ENCODE measurements at places on chromosomes 12 and 14. TPM values are rescaled to one million over a fixed set of nuclear protein-coding genes. Genes with fewer than 3 reads are reported as not detected.

GRCh38 chr14:71591929-71592328 is 340.3 kb upstream of the RGS6 start:
- H3K27me3 ChIP-seq, result peaks cover 3% of the 10 kb centered on the region
- DNase-seq, result no peak
- no peaks in the 10 kb centered on the region for H3K4me1 ChIP-seq
- H3K36me3 ChIP-seq, result no peaks in the 10 kb centered on the region
- H3K27ac ChIP-seq, result no peak overlapping the region
- no peak overlapping the region for H3K4me3 ChIP-seq

DNA sequence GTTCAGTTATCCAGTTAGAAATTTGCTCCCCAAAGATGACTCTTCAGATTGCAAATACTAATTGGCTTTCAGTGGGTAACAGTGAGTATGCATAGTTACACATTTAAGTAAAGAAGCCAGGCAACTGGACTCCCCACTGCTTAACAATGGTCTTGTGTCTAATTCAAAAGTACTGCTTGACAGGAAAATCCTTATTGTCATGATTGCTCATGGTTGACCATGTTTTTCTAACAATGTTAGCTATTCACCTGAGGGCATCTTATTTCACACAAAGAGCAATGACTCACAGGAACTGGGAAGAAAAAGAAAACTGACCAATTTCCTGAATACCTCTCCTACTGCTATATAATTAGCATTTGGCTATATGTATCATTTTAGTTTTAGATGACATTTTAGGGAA is 33.7 kb upstream of the ALG10B start:
- H3K4me3 ChIP-seq, result no peak overlapping the region
- peaks cover 7% of the 10 kb centered on the region for H3K36me3 ChIP-seq
- H3K27ac ChIP-seq, result no peak overlapping the region
- H3K27me3 ChIP-seq, result peaks cover 4% of the 10 kb centered on the region
- no peaks in the 10 kb centered on the region for H3K4me1 ChIP-seq

DNA sequence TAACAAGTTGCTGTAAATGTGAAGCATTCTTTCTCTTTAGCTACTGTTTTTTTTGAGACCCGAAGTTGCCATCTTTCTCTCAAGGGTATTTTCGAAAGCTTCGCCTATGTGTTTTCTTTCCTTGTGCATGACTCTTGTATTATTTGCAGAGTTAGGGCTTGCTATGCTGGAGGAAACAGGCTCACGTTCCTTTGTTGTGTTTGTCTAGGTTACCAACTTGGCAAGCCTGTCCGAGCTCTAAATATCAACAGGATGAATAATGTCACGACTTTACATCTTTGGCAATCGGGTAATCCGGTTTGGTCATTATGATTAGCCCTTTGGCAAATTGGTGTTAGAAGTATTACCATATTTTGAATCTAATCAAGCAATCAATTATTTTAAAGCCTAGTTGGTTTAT is 15.9 kb upstream of the ATP6V0A2 start:
- no peak overlapping the region for H3K4me3 ChIP-seq
- no peak for DNase-seq
- H3K4me1 ChIP-seq, result no peaks in the 10 kb centered on the region
- no peaks in the 10 kb centered on the region for H3K36me3 ChIP-seq

The NEUROD4 gene
- total RNA-seq, result 206 TPM

The INSM2 gene
- 21.7 TPM for total RNA-seq

- no peaks in the 10 kb centered on the region for H3K36me3 ChIP-seq
- peaks cover 13% of the 10 kb centered on the region for H3K4me1 ChIP-seq
- no peak overlapping the region for H3K4me3 ChIP-seq
- no peak for DNase-seq
Observed at GRCh38 chr12:46664761-46665287, 161.0 kb downstream of the SLC38A4 start.

The OVCH1 gene
- not detected for total RNA-seq

The STAC3 gene
- total RNA-seq, result 12.1 TPM

The SRGAP1 gene
- total RNA-seq, result 52.0 TPM

GRCh38 chr12:25276199-25276937 is 25.6 kb upstream of the KRAS start:
- no peak overlapping the region for H3K27ac ChIP-seq
- DNase-seq, result no peak
- no peak overlapping the region for H3K4me3 ChIP-seq

DNA sequence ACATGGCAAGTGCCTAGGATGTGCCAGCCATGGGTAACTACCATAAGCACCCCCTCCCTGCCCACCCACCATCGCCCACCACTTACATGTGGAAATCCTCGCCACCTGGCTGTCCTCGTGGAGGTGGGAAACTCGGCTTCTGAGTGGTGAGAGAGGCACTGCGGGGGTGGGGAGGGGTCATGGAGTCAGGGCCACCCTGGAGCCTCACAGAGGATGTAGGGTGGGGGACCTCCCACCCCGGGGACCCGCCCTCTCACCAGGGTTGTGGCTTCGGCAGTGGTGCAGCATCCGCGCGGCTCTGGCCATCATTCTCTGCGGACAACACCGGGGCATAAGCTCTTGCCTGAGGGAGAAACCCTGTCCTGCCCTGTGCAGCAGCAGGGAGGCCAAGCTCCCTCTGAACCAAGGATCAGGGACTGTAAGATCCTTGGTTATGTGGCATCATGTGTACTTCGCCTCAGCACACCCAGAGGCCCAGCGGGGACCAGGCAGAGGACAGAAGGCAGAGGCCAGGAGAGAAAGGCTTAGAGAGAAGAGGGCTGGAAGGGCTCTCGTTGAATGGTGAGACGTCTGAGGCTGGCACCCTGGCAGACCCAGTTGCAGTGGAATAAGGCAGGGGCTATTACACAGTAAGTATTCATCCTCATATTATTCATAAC is 12.8 kb upstream of the ENDOU start:
- no peaks in the 10 kb centered on the region for H3K36me3 ChIP-seq
- DNase-seq, result no peak
- H3K4me3 ChIP-seq, result no peak overlapping the region
- H3K27me3 ChIP-seq, result peaks cover 14% of the 10 kb centered on the region

The MIP gene
- total RNA-seq, result not detected

DNA sequence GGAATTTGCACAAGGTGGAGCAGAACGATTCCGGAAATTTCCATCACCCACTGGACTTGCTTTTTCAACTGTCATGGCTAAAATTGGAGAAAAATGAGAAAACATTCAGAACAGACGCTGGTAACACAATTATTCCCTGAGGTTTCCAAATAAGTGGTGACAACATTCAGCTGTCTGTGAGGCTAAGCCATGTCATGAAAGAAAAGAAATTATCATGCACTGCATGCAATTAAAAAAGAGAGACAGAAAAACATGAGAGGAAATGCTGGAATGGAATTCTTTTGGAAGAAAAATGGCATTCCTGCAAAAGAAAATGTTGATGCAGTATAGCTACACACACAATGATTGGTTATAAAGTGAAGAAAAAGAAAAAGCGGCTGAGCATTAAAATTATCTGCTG is 87.3 kb downstream of the C2CD5 start:
- peaks cover 51% of the 10 kb centered on the region for H3K4me1 ChIP-seq
- no peaks in the 10 kb centered on the region for H3K36me3 ChIP-seq
- peak overlapping the region; percentile 98 for H3K27ac ChIP-seq

- no peak for DNase-seq
- no peak overlapping the region for H3K27ac ChIP-seq
- no peaks in the 10 kb centered on the region for H3K4me1 ChIP-seq
Observed at GRCh38 chr14:66634876-66635275, 126.9 kb downstream of the GPHN start.

- H3K27ac ChIP-seq, result no peak overlapping the region
- peaks cover 8% of the 10 kb centered on the region for H3K27me3 ChIP-seq
- peaks cover 17% of the 10 kb centered on the region for H3K4me1 ChIP-seq
- peaks cover 5% of the 10 kb centered on the region for H3K36me3 ChIP-seq
- DNase-seq, result no peak
Observed at GRCh38 chr12:25248137-25248536, 2.6 kb downstream of the KRAS start.

GRCh38 chr14:59301354-59301753 is 112.9 kb downstream of the DAAM1 start:
- H3K4me3 ChIP-seq, result no peak overlapping the region
- no peak overlapping the region for H3K27ac ChIP-seq
- peaks cover 2% of the 10 kb centered on the region for H3K27me3 ChIP-seq
- DNase-seq, result no peak
- H3K4me1 ChIP-seq, result peaks cover 30% of the 10 kb centered on the region

DNA sequence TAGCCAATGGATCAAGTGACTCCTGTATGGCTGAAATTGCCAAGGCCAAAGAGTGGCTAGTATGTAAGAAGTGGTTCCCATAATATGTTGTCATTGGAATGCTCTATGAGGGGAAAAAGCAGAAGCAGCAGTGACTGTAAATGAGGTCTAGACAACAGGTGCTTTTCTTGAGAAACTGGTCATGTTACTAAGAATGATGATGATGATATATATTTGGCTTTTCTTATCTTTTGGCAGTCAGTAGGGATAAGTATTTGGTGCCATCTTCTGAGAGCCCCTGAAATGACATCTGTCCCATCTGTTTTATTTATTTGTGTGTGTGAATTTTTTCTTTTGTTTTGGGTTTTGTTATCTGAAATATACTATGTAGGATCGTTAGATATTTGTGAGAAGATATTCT is 141.7 kb downstream of the SYT1 start:
- no peak overlapping the region for H3K4me3 ChIP-seq
- DNase-seq, result no peak
- H3K36me3 ChIP-seq, result no peaks in the 10 kb centered on the region
- no peak overlapping the region for H3K27ac ChIP-seq
